ENCODE measurements at places on chromosomes 1 and 21.

DNA sequence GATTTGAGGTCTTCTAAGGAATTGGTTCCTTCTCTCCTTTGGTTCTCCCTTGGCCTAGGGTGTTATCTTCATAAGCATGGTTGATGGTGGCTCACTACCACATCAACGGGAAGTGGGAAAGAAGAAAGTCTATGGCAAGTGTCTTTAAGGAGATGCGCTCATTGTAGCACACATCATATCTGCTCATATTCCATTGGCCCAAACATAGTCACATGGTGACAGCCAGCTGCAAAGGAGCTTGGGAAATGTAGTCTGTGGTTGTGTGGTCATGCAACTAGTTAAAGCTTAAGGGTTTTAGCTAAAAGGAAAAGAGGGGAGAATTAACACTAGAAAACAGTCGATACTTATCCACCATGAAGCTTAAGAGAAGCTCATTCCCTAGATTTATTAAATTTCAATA lies 11.4 kb upstream of the MRPS6 start:
- no peak for DNase-seq

DNA sequence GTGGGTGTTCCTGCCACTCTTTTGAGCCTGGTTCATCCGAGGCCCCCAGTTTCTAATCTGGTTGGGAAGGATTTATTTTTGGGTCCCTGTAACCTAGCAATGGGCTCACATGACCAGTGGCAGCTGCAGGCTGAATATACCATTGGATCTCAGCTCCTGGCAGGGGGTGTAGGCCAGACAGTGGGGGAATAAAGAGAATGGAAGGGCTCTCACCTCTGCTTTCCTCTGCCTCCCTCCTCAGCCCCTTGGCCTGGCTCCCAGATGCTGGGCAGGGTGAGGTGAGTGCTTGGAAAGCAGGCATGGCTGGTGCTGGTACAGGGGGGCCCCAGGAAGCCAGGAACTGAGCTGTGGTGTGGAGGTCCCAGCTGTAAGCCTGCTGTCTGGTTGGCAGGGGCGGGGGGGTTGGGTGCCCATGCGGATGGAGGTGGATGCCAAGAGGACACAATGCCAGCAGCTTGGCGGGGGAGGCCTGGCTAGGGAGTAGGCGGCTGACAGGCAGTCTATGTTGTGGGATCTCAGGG lies 3.6 kb upstream of the GPR61 start:
- peak; percentile 20 for DNase-seq

- DNase-seq = no peak
Measured at GRCh38 chr1:143720087-143721023, 251.4 kb downstream of the FAM72C start.

DNA sequence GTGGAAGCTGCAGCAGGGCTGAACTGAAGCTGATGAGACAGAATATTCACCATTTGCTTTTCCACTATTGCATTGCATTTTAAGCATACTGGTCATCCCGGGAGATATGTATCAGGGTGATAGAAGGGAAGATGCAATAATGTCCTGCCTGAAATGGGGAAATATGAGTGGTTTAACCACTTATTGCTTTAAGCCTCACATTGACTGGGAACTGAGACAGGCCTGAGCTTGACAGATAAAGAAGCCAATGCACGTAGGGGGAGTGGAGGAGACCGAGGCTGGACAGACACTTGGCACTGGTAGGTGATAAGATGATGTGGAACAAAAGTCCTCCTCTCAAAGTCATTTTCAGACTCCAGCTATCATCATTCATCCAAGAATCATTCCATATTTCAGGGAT lies 911.7 kb upstream of the NCAM2 start:
- DNase-seq = no peak

GRCh38 chr21:14911351-14911750 lies 153.4 kb downstream of the NRIP1 start:
- no peak for DNase-seq

DNA sequence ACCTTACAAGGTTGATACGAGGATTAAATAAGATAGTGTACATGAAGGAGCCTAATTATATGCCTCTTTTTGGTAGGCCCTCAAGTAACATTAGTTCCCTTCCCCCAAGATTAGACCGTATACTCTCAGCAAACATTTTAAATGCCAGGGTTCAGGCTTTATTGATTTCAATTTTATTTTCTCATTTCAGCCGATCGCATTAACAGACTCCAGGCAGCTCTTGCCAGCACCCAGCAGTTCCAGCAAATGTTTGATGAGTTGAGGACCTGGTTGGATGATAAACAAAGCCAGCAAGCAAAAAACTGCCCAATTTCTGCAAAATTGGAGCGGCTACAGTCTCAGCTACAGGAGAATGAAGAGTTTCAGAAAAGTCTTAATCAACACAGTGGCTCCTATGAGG lies 104.4 kb upstream of the BMP8A start:
- no peak for DNase-seq

- peak; percentile 38 for DNase-seq
Measured at GRCh38 chr1:8903908-8904650, 25.6 kb upstream of the ENO1 start.

DNA sequence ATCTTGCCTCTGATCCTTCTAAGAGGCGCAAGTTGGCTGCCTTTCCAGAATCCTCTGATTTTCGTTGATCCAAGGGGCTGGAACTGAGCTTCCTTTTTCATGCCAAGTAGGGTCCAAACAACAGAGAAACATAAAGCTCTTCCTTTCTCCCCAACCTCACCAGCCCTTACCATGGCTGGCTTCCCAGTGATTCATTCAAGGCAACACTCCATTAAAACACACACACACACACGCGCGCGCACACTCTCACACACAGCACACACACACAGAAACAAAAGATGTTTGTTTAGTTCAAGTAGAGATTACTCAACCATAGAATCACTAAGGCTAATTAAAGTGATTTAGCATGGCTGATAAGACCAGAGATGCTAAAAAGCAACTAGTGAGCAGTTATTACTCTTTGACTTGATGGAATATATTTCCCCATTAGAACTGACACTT lies 13.0 kb upstream of the GUCA2A start:
- DNase-seq = peak; percentile 85

DNA sequence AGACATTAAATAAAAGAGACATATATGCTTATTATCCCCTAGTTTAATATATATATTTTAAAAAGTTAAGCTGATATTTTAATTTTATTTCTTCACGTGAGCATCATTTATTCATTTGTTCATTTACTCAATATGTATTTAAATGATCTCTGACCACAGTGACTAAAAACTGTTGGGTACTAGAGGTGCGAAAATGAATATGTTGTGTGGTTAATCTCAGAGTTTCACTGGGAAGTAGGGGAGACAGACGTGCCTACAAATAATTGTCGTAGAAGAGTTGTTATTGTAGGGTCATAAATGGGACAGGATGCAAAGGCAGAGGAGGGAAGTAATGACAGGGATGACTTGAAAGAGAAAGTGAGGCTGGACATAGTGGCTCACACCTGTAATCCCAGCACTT lies 213.0 kb upstream of the CACYBP start:
- no peak for DNase-seq

- no peak for DNase-seq
Measured at GRCh38 chr1:17635811-17636210, 96.3 kb downstream of the ARHGEF10L start.

- DNase-seq = no peak
Measured at GRCh38 chr1:59379371-59379728, 82.5 kb downstream of the FGGY start.

- peak; percentile 74 for DNase-seq
Measured at GRCh38 chr1:17603091-17603841, 63.8 kb downstream of the ARHGEF10L start.

- DNase-seq = peak; percentile 45
Measured at GRCh38 chr1:203172184-203173010, 3.2 kb downstream of the MYBPH start.

DNA sequence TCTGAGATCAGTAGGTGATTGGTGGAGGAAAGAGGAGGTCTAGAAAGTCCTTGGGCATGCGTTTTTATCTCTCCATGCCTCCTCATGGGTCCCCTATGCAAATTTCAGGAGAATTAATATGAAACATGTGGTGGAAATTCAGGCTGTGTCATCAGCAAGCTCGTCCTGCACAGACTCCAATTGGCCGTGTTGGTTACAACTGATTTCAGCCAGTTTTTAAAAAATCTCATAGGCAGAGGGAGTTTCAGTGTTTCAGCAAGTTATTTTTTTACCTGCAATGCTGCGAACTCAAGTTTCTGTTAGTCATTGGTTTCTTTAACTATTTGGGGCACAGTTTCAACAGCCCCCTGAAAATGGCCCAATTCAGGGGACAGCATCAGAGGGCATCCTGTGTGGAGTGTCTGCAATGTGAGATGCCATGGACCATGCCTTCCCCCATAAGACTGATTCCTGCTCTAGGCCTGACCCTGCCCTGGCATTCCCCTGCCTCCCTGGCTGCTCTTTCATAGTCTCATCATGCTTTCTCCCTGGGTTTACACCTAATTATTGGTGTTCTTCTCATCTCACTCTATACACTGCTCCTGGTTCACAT lies 59.9 kb downstream of the C1orf198 start:
- DNase-seq = no peak
